ENCODE measurements at places on chromosomes 3 and 15.

DNA sequence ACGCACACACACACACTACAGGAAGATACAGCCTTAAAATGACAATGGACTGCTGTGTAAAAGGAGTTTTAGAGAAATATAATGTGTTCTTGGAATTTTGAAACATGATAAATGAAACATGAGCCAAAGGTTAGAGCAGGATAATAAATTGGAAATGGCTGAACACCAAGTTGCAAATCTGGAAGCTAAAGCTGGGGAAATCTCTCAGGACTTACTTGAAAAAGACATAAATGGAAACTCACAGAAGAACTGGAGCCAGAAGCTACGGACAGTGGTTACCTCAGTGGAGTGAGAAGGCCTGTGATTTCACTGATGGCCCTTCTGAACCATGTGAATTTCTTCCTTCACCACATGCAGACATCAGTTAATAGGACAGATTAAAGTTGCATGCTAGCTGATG, 37.3 kb upstream of the ATP10A start:
- no peak overlapping the region for H3K4me3 ChIP-seq
- H3K27ac ChIP-seq, result no peak overlapping the region
- H3K36me3 ChIP-seq, result no peaks in the 10 kb centered on the region
- H3K4me1 ChIP-seq, result peaks cover 7% of the 10 kb centered on the region
- H3K27me3 ChIP-seq, result no peaks in the 10 kb centered on the region
- no peak for DNase-seq

GRCh38 chr3:142999881-143000280, 1.5 kb upstream of the U2SURP start:
- H3K36me3 ChIP-seq, result no peaks in the 10 kb centered on the region
- no peak overlapping the region for H3K4me3 ChIP-seq
- H3K27me3 ChIP-seq, result peaks cover 4% of the 10 kb centered on the region
- peaks cover 23% of the 10 kb centered on the region for H3K4me1 ChIP-seq
- no peak overlapping the region for H3K27ac ChIP-seq

DNA sequence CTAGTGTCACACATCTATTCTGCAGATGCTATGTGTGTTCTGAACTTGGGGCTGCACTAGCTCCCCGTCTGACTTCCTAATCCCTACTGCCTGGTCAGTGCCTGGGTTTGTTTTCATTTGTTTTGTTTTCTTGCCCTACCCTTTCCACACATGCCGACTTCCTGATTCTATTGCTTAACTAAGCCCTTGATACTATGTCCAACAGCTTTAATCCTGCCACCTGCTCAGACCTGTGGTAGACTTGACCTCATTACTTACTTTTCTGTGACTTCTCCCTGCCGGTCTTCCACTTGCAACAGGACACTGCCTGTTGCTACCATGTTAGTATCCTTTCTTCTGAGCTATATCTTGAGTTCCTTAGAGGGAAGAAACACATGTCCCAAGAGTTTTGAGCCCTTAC, 39.3 kb upstream of the CEMIP start:
- H3K27ac ChIP-seq, result no peak overlapping the region
- no peak for DNase-seq
- H3K4me3 ChIP-seq, result no peak overlapping the region
- no peaks in the 10 kb centered on the region for H3K36me3 ChIP-seq

GRCh38 chr15:29820394-29821154, 1.7 kb downstream of the TJP1 start:
- H3K36me3 ChIP-seq, result no peaks in the 10 kb centered on the region
- DNase-seq, result no peak
- no peak overlapping the region for H3K27ac ChIP-seq
- H3K4me1 ChIP-seq, result peaks cover 15% of the 10 kb centered on the region
- peaks cover 40% of the 10 kb centered on the region for H3K27me3 ChIP-seq

GRCh38 chr3:62577153-62577552, 203.8 kb upstream of the FEZF2 start:
- H3K4me3 ChIP-seq, result no peak overlapping the region
- no peaks in the 10 kb centered on the region for H3K4me1 ChIP-seq
- no peak for DNase-seq
- no peaks in the 10 kb centered on the region for H3K36me3 ChIP-seq
- no peaks in the 10 kb centered on the region for H3K27me3 ChIP-seq
- H3K27ac ChIP-seq, result no peak overlapping the region

GRCh38 chr15:87753539-87753938, 503.0 kb downstream of the NTRK3 start:
- no peaks in the 10 kb centered on the region for H3K36me3 ChIP-seq
- H3K27ac ChIP-seq, result no peak overlapping the region
- no peak overlapping the region for H3K4me3 ChIP-seq
- no peak for DNase-seq

- peak overlapping the region; percentile 66 for H3K27ac ChIP-seq
- peak overlapping the region; percentile 85 for H3K4me3 ChIP-seq
- no peak for DNase-seq
- H3K27me3 ChIP-seq, result no peaks in the 10 kb centered on the region
- H3K36me3 ChIP-seq, result peaks cover 37% of the 10 kb centered on the region
Observed at GRCh38 chr15:82539691-82540054, 584 bp downstream of the RPS17 start.

- DNase-seq, result no peak
- no peak overlapping the region for H3K4me3 ChIP-seq
- no peaks in the 10 kb centered on the region for H3K4me1 ChIP-seq
- H3K36me3 ChIP-seq, result no peaks in the 10 kb centered on the region
- no peak overlapping the region for H3K27ac ChIP-seq
Observed at GRCh38 chr3:63130625-63131024, 147.5 kb upstream of the SYNPR start.

GRCh38 chr3:15819576-15819975, 21.8 kb upstream of the ANKRD28 start:
- DNase-seq, result no peak
- H3K36me3 ChIP-seq, result no peaks in the 10 kb centered on the region
- no peaks in the 10 kb centered on the region for H3K27me3 ChIP-seq
- H3K27ac ChIP-seq, result no peak overlapping the region
- peaks cover 3% of the 10 kb centered on the region for H3K4me1 ChIP-seq

DNA sequence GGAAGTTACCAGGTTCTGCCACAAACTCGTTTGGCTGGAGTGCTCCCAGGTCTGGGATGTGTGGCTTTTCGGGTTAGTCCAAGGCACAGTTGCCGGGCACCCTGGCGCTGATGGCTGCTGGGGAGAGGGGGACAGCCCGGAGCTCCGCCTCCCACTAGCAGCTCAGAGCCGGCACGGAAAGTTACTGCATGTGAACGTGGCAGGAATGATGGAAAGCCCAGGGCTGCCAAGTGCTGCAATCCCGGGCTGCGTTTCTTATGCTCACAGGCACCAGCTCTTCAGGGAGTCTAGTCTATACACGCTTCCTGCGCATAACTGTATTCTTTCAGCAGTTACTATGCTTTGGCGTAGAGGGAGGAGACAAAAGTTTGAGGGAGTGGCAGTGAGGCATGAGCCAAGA, 141.8 kb upstream of the ICE2 start:
- H3K4me3 ChIP-seq, result no peak overlapping the region
- no peaks in the 10 kb centered on the region for H3K27me3 ChIP-seq

- no peaks in the 10 kb centered on the region for H3K27me3 ChIP-seq
- no peak for DNase-seq
- no peaks in the 10 kb centered on the region for H3K36me3 ChIP-seq
- no peak overlapping the region for H3K4me3 ChIP-seq
Observed at GRCh38 chr15:50786438-50786837, 20.9 kb upstream of the SPPL2A start.

GRCh38 chr3:124843047-124843446, 44.1 kb downstream of the ITGB5 start:
- H3K27ac ChIP-seq, result no peak overlapping the region
- no peaks in the 10 kb centered on the region for H3K4me1 ChIP-seq
- no peaks in the 10 kb centered on the region for H3K36me3 ChIP-seq

- H3K27me3 ChIP-seq, result no peaks in the 10 kb centered on the region
- no peak overlapping the region for H3K4me3 ChIP-seq
- no peaks in the 10 kb centered on the region for H3K36me3 ChIP-seq
- DNase-seq, result no peak
- peaks cover 3% of the 10 kb centered on the region for H3K4me1 ChIP-seq
Observed at GRCh38 chr3:177607589-177607988, 410.3 kb upstream of the TBL1XR1 start.

DNA sequence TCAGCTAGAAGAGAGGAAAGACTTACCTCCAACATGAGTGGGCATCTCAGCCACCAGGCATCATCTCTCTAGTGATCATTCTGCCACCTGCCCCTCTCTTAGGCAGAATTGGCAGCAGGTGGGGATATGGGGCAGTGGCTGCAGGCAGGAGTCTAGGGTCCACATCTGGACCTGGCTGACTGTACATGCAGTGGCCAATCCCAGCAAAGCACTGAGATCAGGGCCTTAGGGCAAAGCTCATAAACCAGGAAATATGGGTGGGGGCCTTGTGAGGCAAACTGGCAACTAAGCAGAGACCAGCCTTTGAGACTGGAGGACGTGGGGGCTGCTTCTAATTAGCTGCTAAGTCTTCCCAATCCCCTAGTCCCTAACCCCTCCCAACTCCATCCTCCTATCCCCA, 12.9 kb downstream of the POMGNT2 start:
- H3K27ac ChIP-seq, result no peak overlapping the region
- H3K27me3 ChIP-seq, result no peaks in the 10 kb centered on the region
- no peaks in the 10 kb centered on the region for H3K36me3 ChIP-seq
- no peak overlapping the region for H3K4me3 ChIP-seq
- no peaks in the 10 kb centered on the region for H3K4me1 ChIP-seq

DNA sequence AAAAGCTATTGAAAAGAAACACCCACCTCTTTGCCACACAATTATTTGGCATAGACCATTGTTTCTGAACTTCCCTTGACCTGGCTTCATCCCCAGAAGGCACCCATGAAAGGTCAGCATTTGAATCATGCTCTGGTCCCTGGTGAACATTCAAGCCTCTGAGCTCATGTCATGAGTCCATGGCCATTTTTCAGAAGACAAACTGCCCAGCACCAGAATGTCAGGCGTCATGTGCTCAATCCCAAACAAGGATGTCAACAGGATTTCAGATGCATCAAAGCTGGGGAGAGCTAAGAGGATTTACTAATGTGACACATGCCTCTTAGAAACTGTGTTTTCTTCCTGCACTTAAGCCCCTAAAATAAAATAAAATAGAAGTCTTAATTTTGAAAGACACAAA, 41.3 kb downstream of the TMED3 start:
- H3K4me1 ChIP-seq, result no peaks in the 10 kb centered on the region
- H3K27ac ChIP-seq, result no peak overlapping the region
- H3K36me3 ChIP-seq, result no peaks in the 10 kb centered on the region
- H3K4me3 ChIP-seq, result no peak overlapping the region
- H3K27me3 ChIP-seq, result no peaks in the 10 kb centered on the region

GRCh38 chr15:36428102-36428845, 151.2 kb upstream of the CDIN1 start:
- no peaks in the 10 kb centered on the region for H3K4me1 ChIP-seq
- no peak overlapping the region for H3K4me3 ChIP-seq
- no peak for DNase-seq
- no peak overlapping the region for H3K27ac ChIP-seq
- H3K36me3 ChIP-seq, result no peaks in the 10 kb centered on the region
- no peaks in the 10 kb centered on the region for H3K27me3 ChIP-seq

GRCh38 chr3:113153499-113154107, 57.8 kb upstream of the BOC start:
- DNase-seq, result no peak
- no peak overlapping the region for H3K4me3 ChIP-seq
- no peaks in the 10 kb centered on the region for H3K36me3 ChIP-seq
- H3K4me1 ChIP-seq, result no peaks in the 10 kb centered on the region
- no peaks in the 10 kb centered on the region for H3K27me3 ChIP-seq
- H3K27ac ChIP-seq, result no peak overlapping the region

- no peak for DNase-seq
- no peaks in the 10 kb centered on the region for H3K4me1 ChIP-seq
- H3K4me3 ChIP-seq, result no peak overlapping the region
- no peaks in the 10 kb centered on the region for H3K27me3 ChIP-seq
- no peak overlapping the region for H3K27ac ChIP-seq
Observed at GRCh38 chr3:138303474-138303873, 26.2 kb downstream of the NME9 start.
